ENCODE measurements at places on chromosomes 5 and 9.

DNA sequence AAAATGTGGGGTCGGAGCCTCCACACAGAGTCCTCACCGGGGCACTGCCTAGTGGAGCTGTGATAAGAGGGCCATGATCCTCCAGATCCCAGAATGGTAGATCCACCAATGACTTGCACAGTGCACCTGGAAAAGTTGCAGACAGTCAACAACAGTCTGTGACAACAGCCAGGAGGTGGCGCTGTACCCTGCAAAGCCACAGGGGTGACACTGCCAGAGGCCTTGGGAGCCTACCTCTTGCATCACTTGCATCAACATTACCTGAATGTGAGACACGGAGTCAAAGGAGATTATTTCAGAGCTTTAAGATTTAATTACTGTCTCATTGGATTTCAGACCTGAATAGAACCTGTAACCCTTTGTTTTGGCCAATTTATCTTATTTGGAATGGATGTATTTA lies 614.1 kb upstream of the CDH9 start:
- no peak for DNase-seq

DNA sequence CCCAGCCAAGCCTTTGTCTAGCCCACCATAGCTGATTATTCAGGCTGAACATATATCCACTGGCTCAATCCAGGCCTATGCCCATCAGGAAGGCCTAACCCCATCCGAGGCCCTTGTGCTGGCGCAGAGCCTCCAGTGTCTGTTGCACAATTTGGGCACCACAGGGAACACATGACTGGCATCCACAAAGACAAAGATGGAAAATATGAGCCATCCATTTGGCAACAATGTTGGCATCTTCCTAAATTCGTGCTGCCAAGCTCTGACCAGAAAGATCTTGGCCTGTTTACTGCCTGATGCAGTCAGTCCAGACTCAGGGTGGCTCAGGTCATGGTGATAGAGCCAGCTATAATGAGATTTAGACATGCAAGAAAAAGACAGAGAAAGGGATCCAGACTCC lies 233.8 kb downstream of the PIK3R1 start:
- no peak for DNase-seq

DNA sequence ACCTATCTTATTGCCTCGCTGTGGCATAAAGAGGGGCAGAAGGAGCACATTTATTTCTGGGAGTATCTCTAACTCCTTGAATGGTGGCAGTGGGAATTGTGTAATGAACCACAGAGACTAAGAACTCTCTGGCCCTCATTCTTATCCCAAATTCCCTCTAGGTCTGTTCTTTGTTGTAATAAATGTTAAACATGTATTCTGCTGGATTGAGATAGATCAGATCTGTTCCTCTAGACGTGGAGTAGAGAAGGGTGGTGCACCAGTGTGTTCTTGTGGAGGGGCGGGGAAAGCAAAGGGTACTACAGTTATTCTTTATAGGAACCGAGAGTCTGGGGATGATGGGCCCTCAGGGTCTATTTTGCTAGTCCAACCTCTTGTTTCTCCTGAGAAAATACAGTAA lies 90.4 kb downstream of the UBE2R2 start:
- DNase-seq: no peak

DNA sequence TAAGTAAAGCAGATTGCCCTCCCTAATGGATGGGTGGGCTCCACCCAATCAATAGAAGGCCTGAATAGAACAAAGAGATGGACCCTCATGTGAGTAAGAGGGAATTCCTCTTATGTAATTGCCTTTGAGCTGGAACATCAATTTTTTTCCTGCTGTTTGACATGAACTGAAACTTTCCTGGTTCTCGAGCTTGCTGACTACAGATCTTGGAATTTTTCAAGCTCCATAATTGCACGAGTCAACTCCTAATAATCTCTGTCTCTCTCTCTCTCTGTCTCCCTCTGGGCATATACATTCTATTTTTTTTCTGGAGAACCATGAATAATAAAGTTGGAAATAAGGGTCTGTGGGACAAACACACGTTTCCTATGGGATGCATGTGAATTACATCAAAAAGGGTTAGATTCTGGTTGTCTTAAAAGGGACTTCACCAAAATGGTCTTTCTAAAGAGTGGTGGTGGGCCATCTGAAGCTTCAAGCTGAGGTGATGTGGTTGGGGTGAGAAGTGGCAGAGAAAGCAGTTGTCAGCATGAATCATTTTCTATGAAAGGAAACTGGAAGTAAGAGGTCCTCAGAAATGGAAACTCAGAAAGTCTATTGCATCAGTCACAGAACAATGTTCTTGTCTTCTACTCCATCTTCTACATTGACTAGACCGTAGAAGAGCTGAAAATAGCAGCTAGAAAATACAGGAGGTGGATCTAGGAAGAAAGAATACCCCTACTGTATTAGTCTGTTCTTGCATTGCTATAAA lies 47.0 kb upstream of the HOMER1 start:
- no peak for DNase-seq

GRCh38 chr9:121607434-121608167 lies 43.8 kb upstream of the DAB2IP start:
- no peak for DNase-seq

DNA sequence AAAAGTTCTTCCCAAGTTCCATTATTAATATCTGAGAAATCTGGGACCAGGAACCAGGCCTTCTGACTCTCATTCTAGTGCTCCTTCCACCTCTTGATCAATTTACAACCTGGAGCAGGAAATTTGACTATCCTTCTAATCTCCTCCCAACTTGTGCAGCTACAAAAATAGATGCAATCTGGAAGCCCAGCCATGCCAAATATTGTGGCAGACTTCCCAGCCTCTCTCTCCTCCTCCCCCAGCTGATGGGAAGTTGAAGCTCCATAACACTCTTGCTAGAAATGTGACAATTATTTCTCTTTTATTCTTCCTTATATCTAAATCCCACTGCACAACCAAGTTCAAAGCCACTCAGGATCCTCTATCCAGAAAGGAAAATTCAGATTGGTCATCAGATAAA lies 252.1 kb downstream of the SEC61B start:
- DNase-seq: no peak

- no peak for DNase-seq
These were observed 93.0 kb upstream of the NIPAL4 start for GRCh38 chr5:157366741-157367674.

GRCh38 chr5:172235132-172235780 lies 41.3 kb downstream of the EFCAB9 start:
- DNase-seq: no peak

GRCh38 chr5:146451411-146451810 lies 4.3 kb downstream of the TCERG1 start:
- no peak for DNase-seq

- no peak for DNase-seq
These were observed 111.1 kb downstream of the TLR4 start for GRCh38 chr9:117815315-117815714.

GRCh38 chr5:21225223-21226064 lies 1237.4 kb upstream of the CDH18 start:
- no peak for DNase-seq

- peak; percentile 66 for DNase-seq
These were observed at the start of gene PRRC2B for GRCh38 chr9:131393622-131394463. Gene PRRC2B (plus strand): TSS chr9:131394086. CDS start chr9:131430145, 36,059 bp downstream.

Data from activated naive CD4-positive, alpha-beta T cell (primary cell).